ENCODE measurements at places on chromosomes 16 and 17. TPM values are rescaled to one million over a fixed set of nuclear protein-coding genes. Genes with fewer than 3 reads are reported as not detected.

LAT gene
- total RNA-seq, result 2.0 TPM

SPATA33 gene
- 4.3 TPM for total RNA-seq

ATP1B2 gene
- 2.7 TPM for total RNA-seq

ALOXE3 gene
- total RNA-seq, result not detected

- DNase-seq, result no peak
These were observed 69.0 kb downstream of the SPECC1 start for GRCh38 chr17:20077978-20078685.

GRCh38 chr16:55592306-55592705 lies 25.8 kb downstream of the CAPNS2 start:
- no peak for DNase-seq

DNA sequence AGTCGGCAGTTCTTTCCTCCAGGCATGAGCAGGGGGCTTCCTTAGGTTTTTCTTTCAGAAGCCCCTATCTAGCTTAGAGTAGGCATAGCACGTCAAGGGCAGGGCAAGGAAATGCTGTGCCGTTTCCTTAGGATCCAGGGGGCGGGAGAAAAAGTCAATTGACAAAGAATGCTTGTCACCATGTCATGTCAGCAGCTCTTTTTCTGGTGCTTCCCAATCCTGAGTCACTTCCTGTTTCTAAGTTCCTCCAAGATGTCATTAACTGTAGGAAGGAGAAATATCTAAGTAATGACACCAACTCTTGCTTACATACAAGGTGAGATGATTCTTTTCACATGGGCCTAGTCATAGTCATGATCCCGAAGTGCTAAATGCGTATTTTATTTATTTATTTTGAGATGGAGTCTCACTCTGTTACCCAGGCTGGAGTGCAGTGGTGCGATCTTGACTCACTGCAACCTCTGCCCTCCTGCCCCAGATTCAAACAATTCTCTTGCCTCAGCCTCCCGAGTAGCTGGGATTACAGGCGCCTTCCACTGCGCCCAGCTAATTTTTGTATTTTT lies 35.2 kb downstream of the GJC1 start:
- DNase-seq, result peak; percentile 29

DNA sequence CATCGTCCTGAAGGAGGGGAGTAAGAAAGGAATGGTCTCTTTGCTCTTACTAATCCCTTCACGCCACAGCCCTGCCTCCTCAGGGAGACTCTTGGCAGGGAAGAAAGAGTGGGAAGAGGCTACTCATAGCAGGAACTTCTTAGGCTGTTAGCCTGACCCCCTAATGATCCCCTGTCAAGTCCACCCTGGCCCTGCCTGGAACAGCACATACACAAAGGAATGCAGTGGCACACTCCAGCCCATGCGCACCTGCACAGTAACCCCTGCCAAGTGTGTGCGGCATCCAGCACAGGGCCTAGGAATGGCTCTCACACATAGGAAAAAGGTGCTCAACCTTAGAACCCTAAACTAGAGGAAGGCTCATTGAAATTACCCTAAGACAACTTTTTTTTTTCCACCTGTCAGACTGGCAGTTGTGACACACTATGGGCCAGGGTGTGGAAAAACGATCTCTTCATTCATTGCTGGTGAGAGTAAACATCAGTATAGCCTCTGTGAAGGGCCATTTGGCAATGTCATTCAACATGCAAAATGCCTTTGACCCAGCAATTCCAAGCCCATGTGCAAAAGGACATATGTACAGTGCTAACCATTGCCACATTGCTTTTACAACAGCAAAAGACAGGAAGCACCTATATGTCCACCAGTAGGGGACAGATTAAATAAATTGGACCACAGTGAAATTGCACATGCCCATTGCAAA lies 50.1 kb downstream of the PIMREG start:
- DNase-seq, result peak; percentile 22

PPY gene
- not detected for total RNA-seq

DNA sequence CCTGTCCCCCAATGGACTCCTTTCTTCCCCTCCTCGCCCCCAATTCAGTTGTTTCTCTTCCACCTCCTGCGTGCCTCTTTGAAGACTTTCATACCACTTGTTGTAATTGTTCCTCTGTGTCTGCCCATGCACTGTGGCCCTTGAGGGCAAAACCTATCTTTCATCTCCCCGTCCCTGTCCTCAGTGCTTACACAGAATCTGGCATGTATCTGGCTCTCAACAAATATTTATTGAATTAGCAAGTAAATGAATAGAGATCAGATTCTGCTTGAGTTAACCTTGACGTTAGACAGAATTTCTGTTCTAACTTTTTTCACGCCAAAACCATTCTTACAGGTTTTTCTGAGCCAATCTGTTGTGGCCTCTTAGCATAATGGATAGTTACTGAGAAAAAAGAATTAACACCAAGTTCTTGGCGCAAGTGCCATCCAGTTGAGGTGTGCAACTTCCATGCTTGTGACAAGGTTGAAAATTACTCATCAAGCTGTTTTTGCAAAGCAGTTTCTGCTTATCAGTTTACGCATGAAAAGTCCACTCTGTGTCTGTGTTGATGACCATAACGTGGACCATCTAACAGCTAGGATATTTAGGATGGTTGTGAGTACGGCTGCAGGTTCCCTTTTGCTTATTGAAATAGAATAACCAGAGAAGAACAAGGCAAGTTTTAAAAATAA lies 215.1 kb downstream of the PRKCA start:
- DNase-seq, result no peak

DNA sequence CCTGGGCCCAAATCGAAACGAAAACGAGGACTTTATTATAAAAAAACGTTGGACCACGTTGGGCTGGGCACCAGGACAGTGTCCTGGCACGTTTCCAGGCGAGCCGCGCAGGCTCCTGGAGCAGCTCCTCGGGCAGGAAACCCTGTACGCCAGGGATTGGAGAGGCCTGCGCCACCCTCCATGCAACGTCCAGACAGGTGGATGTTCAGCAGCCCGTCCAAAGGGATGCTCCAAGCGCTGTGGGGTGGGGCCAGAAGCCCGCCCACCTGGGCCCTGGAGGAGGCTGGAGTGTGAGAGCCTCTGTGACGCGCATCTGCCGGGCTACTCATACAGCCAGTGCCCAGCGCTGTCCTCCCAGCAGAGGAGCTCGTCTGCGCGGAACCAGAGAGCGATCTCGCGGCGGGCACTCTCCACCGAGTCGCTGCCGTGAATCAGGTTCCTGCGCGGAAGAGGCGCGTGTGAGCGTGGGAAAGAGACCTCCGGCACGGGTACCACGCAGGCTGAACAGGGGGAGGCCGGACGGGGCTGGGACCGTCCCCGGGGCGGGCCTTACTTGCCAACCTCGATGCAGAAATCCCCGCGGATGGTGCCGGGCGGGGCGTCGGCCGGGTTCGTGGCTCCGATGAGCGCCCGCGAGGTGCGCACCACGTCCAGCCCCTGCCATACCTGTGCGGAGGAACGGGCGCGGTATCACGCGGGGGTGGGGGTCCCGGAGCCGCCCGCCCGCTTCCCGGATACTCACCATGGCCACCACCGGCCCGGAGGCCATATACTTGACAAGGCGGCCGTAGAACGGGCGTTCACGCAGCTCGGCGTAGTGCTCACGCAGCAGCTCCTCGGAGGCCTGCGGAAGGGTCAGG lies 785 bp downstream of the NME3 start:
- no peak for DNase-seq

HOXB4 gene
- total RNA-seq, result 1.6 TPM

Measured in cardiac septum (tissue), 1 donor.